Non-pigmented ciliary epithelial cell (primary cell): ENCODE measurements at places on chromosomes 2 and 18.

GRCh38 chr2:100980046-100980445, 22.0 kb upstream of the RPL31 start:
- DNase-seq: no peak

DNA sequence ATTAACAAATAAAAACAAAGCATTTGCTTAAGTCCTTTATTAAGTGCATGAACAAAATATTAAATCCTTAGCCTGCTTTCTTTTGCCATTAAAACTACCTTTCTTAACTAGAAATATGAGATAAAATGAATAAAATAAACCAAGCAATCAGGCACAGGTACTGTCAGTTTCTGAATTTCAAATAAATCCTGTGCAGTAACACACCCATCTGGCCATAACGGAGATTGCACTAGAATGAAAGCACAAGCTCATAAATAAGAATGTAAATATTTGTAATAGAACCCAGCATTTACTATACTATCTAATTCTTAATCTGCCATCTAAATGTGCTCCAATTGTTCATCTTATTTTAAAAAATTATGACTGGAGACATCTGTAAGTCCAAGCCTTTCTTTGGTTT, 31.9 kb downstream of the PRKRA start:
- no peak for DNase-seq

GRCh38 chr2:114005110-114005783, 115.4 kb downstream of the ACTR3 start:
- DNase-seq: no peak

DNA sequence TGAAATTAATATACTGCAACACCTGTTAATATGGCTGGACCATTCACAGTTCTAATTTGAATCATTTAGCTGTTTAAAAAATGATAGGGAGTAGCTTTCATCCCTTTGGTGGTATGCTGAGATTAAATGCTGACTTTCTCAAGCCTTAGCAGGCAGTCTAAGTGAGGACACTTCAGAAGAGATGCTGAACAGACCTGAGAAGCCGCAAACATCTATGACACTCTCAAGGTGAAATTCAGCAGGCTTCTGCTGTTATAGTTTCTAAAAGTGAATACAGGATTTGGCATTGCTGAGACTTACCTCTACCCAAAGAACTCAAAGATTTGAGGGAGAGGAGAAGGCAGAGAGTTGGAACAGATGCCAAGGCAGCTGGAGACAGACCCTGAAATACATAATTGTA, 431.2 kb upstream of the FAM98A start:
- DNase-seq: no peak

DNA sequence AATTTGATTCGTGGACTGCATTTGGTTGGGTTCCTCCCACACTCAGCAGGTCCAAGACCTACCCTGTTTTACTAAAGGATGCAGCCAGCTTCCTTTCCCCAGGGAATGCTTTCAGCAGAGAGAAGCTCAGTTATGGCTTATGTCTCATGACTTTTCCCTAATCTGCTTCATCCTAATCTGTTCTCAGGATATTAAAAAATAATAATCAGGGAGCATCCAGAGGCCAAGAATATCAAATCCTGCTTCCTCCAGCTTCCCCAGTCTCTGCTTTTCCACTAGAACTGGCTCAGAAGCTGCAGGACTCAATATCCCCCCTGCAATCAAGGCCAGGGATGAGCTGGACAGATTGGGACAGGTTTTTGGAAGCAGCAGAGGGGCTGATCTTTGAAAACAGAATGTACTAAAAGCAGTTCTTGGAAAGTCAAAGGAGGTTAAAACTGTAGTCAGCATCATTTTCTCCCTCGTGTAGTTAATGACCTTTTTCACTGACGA, 326.9 kb upstream of the TNP1 start:
- DNase-seq: no peak

DNA sequence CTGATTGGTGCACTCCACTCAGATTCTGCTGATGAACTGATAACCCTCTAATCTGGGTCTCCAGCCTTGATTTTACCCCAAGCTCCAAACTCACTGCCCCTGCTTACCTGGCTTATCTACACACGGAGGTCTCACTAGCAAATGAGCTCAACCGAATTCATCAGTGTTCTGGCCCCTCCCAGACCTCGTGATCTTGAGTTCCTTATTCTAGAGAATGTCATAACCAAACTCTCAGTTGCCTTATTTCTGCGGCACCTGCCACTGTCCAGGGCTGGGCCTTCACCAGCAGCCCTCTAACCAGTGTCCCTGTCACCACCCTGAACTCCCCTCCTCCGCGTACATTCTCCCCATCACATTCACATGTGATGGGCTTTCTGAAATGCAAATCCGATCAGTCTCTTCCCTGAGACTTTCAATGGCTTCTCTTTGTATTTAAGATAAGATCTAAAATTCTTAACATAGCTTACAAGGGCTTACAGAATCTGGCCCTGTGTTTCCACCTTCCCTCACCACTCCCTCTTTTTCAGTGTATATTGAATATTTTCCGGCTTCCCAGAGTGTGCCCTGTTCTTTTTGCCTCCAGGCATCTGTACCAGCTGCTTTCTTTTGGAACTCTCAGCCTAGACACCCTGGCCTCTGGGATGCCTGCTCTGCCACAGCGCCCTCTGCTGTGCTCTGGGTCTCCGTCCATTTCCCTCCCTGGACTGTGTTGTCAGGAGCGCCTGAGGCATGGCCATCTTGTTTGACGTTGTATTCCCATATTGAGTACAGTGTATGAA, 31.1 kb downstream of the NAB1 start:
- DNase-seq: no peak

GRCh38 chr18:57270156-57270555, 82.2 kb upstream of the ST8SIA3 start:
- no peak for DNase-seq

- DNase-seq: peak; percentile 94
These were observed 44.8 kb downstream of the ARL4C start for GRCh38 chr2:234451852-234452625.

- no peak for DNase-seq
These were observed 160.1 kb upstream of the ZC3H15 start for GRCh38 chr2:186325827-186326535.

GRCh38 chr18:9910661-9911060, 3.2 kb upstream of the VAPA start:
- DNase-seq: no peak

GRCh38 chr18:46484971-46485370, 172.0 kb downstream of the LOXHD1 start:
- DNase-seq: no peak

DNA sequence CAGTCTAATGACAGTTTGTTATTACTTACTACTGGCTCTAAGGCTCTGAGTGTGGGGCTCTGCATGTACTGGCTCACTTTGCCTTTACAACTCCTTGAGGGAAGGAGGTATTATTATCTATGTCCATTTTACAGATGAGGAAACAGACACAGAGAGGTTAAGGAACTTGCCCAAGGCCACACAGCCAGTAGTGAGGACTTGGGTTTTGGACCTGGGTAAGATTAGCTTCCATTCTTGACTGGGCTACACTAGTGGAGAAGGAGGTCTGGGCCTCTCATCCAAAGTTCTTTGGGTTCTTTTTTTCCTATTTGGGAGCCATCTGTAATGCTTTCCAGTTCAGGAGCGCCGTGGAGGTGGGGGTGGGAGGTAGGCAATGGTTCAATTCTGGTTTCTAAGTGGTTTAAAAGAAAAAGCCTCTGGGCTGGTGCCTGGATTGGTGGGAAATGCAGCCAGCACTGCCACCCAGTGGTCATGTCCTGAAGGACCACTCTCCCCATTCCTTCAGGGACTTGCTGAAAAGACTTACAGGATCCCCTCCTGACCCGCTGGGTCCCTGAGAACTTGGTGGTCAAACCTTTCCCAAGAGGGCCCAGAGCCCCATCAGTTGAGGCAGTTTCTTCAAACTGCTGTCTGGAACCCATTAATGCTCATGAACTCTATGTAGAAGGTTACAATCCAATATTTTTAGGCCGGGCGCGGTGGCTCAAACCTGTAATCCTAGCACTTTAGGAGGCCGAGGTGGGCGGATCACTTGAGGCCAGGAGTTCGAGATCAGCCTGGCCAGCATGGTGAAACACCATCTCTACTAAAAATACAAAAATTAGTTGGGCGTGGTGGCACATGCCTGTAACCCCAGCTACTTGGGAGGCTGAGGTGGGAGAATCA, 38.6 kb upstream of the NOTO start:
- DNase-seq: peak; percentile 40

DNA sequence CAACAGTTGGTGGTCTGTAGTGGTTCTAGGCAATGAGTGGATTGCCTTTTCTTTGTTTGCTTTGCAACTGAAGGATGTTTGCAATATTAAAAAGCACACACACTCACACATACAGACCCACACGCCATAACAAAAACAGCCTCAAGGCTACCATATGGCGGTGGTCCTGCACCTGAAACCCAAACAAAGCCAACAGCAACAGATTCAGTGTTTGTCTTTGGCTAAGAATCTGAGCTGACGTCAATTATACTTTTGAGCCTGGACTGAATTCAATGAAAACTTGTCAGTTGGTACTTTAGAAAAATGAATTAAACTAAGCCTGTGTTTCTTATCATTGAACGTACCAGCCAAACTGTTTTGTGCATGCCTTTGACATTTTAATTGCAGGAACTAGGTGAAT, 65.0 kb upstream of the NYAP2 start:
- DNase-seq: no peak

GRCh38 chr2:55420439-55420725, 726 bp upstream of the CCDC88A start:
- DNase-seq: no peak
